ENCODE measurements at places on chromosomes 7 and 10.

- DNase-seq = no peak
Measured at GRCh38 chr7:125492521-125492920, 562.9 kb upstream of the POT1 start.

DNA sequence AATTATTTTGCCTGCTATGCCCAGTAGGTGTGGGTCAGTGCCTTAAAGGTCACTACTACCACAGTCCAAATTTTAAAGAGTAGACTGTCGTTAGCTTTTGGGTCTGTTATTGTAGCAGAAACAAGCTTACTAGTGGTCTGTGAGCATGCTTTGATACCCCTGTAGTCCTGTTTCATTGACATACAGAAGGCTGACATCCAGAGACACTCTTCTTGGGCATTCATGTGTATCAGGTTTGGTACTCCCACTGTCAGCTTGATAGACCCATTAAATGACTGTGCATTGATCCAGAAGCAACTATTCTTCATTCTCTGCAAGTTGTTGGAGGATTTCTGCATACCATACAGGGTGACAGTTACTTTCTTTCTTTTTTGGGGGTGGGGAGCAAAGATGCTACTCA lies 884.4 kb upstream of the CELF2 start:
- no peak for DNase-seq

- DNase-seq = no peak
Measured at GRCh38 chr10:7306147-7306546, 104.7 kb downstream of the SFMBT2 start.

GRCh38 chr7:47584536-47584895 lies 2.6 kb upstream of the TNS3 start:
- DNase-seq = no peak

DNA sequence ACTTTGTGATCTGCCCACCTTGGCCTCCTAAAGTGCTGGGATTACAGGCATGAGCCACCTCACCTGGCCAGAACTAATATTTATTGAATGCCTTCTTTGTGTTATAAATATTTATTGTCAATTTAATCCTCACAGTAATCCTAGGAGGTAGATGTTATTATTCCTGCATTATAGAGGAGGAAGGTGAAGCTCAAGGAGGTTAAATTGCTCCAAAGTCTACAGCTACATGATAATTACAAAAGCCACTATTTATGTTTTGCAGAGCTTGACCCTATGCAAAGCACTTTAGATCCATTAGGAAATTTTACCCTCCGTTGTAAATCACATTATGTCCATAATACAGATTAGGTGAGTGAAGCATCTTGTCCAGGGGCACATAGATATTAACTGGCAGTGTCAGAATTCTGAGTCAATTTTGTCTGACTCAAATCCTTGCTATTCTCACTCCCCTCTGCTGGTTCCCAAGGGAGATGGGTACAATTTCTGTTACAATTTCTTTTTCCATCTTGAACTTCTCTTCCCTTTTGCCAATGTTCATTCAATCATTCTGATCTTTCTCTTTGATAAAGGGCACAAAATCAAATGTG lies 25.7 kb upstream of the CDK14 start:
- no peak for DNase-seq

DNA sequence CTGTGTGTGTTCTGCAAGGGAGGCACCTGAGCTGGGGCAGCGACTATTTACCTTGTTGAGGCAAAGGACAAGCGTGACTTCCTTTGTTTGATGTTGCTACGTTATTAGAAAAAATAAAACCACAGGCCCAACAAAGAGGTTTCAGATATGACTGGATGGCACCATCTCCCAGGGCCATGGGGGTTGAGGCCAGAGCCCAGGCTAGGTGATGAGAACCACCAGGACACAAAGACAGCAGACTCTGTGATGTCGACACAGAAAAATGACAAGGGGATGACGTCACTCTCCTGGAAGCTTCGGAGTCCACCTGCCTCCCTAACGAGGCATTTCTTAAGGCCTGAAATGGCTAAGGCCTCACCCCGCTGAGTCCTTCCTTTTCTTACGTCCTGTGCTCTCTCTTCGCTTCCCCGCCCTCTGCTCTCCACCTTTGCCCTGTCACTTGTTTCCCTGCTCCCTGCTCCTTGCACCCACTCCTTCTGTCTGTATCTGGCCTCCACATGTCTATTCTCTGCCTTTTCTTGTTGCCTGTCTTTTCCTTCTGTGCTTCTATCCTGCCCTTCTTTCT lies 83.0 kb upstream of the ADRB1 start:
- no peak for DNase-seq

DNA sequence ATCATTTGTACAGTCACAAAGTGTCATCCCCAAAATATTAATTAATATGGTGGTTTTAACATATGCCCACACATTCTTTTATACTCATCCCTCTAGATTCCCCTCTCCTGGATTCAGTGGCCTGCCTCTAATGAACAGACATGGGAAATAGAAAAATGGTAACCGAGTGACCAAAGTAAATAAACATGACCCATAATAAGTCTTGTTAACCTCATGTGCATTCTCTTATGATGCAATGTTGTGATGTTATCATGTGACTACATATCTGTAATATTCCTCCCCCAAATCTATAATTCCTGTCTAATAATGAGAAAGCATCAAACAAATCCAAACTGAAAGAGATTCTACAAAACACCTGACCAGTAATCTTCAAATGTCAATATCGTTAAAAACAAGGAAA lies 164.5 kb upstream of the PRSS1 start:
- DNase-seq = no peak

GRCh38 chr7:151808400-151809145 lies 68.3 kb downstream of the PRKAG2 start:
- no peak for DNase-seq

- peak; percentile 21 for DNase-seq
Measured at GRCh38 chr10:63767138-63767801, 246.1 kb downstream of the REEP3 start.

GRCh38 chr7:106858618-106859532 lies 6.2 kb upstream of the PIK3CG start:
- peak; percentile 16 for DNase-seq

DNA sequence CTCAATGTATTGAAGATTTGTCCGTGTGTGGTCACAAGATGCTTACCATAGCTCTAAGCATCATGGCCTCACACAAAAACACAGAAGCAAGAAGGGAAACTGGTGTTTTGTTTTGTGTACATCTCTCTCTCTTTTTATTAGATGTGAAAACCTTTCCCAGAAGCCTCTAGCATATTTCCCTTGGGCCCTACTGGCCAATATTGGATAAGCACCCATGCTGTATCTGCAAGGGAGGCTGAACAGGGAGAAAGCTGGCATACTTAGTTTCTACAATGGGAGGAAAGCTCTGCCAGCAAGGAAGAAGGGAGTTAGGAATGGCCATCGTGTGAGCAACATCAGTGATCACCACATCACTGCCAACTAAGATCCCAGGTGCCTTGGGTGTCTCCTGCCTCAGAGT lies 9.6 kb upstream of the NAMPT start:
- no peak for DNase-seq

- DNase-seq = no peak
Measured at GRCh38 chr7:133109816-133110215, 27.9 kb upstream of the CHCHD3 start.

DNA sequence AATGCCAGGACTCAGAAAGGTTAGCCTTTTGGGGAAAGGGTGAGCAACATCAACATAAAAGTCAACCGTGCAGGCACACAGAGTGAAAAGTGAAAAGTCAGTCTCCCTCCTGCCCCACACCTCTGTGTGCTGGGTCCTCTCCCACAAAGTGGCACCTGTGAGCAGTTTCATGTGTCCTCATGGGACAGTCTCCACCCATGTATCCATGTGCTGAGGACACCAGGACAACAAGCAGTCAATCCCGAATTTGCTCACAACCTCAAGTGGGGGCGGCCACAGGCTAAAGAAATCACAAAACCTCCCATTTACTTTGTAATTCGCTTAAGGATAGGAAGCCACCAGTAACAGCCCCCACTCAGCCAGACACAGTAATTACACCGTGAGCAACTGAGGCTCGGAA lies 97.4 kb downstream of the ARHGAP22 start:
- DNase-seq = no peak

DNA sequence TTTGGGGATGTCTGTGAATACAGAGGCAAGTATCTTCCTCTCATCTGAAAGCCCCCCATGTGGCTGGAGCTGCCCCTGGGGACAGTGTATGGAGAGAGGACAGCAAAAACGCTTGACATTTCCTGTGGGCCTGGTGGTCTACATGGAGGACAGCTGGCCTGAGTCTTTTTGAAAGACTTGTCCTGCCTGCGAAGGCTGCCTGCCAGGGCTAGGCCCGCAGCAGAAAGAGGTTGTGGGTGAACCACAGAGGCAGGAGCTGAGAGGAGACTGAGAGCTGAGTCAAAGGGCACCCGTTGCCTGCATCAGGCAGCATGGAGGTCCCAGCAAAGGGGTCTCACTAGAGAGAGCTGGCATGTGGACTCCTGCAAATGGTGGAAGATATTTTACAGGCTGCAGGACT lies 66.4 kb downstream of the KAT6B start:
- DNase-seq = no peak

DNA sequence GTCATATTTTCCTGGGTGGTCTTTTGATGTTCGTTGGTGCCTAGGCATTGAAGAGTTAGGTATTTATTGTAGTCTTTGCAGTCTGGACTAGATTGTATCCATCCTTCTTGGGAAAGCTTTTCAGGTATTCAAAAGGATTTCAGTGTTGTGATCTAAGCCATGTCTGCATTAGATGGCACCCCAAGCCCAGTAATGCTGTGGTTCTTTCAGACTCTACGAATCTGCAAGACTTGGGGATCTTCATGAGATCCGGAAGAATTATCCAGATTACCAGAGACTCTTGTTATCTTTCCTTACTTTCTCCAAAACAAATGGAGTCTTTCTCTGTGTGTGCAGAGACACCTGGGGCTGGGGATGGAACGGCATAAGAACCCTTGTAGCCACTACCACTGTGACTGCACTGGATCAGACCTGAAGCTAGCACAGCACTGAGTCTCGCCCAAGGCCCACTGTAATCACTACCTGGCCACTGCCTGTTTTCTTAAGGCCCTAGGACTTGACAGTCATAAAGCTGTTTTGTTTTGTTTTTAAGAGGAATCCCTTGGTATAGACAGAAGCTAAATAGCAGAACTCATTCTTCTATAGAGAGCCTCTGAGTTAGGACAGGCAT lies 75.5 kb downstream of the MARCHF5 start:
- DNase-seq = no peak

- no peak for DNase-seq
Measured at GRCh38 chr7:31263338-31263737, 77.2 kb downstream of the NEUROD6 start.

DNA sequence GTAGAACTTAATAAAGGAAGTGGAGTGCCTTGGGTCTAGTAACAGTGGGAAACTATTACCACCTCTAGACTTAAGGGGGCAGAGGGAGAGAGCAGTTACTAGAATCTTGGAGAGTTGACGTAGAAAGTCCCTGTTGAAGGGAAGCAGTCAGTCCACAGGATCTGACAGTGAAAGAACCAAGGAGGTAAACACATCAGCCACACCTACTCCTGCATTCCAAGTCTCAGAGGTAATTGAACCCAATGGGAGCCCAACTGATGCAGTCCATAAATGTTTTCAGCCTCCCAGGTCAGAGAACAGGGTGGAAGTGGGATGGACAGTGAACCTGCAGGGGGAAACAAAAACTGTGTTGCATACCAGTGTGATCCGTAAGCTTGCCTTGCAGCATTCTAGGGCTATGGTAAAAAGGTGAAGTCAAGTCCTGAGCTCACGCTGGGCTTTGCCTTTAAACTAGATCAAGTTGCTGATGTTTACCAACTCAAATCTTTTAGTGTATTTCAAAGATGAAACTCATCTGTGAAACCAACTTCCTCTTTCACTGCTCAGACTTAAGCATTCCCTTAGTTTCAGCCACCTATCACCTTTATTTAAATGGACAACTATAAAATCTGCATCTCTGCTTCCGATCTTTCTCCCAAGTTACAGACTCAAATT lies 57.2 kb downstream of the SLC16A12 start:
- DNase-seq = no peak

GRCh38 chr10:101782811-101783735 lies at the start of gene NPM3:
Gene NPM3 (minus strand): TSS chr10:101783446. CDS start chr10:101783390, 56 bp downstream.
- peak; percentile 94 for DNase-seq

- DNase-seq = no peak
Measured at GRCh38 chr7:143147070-143147469, 15.2 kb downstream of the PIP start.

GRCh38 chr7:130913639-130914553 lies 179.9 kb upstream of the KLF14 start:
- DNase-seq = no peak

Data from HAP-1 (cell line).